ENCODE measurements at places on chromosomes 1 and 21.

- DNase-seq: peak; percentile 50
These were observed 158.3 kb downstream of the KAZN start for GRCh38 chr1:14756589-14757285.

DNA sequence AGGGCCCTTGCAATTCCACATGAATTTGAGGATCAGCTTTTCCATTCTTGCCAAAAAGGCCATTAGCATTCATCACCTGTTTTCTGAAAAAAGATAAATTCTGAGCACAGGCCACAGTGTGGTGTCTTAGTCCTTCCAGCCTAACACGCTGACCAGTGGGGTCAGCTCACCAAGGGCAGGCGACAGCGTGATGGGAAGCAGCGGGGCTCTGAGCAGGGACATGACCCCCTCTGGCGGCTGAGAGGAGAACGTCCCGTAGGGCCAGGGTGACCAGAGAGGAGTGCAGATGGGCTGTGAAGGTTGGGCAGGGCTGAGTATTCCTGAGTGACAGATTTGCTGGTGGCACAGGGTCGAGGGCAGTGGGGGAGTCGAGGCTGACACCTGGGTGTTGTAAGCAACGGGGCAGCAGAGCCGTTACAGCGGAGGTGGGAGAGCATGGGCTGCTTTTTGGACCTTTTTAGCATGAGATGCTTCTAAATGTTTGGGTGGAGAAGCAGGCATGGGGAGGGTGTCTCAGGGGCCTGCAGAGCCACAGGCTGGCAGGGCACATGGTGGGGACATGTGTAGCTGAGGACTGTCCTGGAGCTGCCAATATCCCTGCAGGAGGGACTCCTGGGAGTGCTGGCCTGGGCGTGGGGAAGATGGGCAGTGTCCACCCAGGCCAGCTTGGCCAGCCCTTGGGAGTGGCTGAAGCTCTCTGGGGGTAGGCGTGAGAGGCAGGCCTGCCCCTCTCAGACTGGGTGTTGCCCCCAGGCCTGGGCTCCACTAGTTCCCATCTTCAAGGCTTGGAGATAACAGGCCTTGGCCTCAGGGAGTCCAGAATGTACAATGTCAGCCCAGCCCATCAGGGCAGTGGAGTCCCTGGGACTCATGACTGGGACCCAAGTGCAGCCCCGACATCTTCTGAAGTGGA is 8.6 kb upstream of the CALML6 start:
- DNase-seq: peak; percentile 66

GRCh38 chr1:40450495-40451237 is 390 bp downstream of the ZFP69B start:
- no peak for DNase-seq

- DNase-seq: no peak
These were observed 280.4 kb downstream of the SETD4 start for GRCh38 chr21:35779690-35780570.

DNA sequence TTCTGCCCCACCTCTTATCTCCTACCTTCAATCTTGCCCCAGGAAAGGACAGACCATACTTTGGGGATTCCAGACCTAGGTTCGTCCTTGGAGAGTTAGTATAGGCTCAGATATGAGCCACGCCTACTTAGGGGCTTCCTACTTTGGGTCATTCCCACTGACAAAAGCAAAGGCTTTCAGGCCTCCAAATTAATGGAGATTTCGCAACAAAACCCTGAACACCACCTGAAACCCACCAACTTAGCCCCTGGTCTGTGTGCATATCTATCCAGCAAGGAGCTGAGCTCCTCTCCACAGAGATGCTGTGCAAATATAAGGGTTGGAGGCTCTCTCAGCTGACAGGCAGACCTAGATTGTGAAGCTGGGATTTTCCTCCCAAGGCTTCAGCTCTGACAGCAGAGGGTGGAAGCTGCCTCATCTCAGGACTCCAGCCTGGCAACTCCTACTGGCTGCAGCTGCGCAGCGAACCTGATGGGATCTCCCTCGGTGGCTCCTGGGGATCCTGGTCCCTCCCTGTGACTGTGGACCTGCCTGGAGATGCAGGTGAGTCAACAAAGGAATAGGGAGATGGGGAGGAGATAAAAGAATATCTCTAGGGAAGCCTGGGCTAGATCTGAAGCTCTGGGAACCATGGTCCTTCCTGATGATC is 2.1 kb downstream of the MPL start:
- no peak for DNase-seq

GRCh38 chr21:40339050-40339449 is 471.8 kb downstream of the PCP4 start:
- DNase-seq: no peak

- no peak for DNase-seq
These were observed 221.7 kb downstream of the HHIPL2 start for GRCh38 chr1:222326006-222326709.

DNA sequence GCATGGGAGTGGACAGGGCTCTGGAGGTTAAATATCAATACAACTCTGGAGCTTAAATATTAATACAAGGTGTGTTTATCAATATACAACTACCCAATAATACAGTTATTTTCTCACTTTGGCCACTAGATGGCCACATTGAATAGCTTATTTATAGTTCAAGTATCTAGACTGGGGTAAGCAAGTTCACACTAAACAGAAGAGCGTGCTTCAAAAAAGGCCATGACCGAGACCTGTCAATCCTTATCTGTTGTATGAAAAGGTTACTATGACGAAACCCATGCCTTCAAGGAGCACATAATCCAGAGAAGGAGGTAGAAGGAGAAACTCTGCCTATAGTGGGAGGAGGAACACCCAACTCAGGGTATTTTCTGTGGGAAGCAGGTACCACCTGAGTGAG is 29.1 kb downstream of the CHML start:
- DNase-seq: peak; percentile 28

- no peak for DNase-seq
These were observed 125.5 kb downstream of the PGBD5 start for GRCh38 chr1:230300322-230301301.

- DNase-seq: no peak
These were observed 65.0 kb downstream of the ZSWIM5 start for GRCh38 chr1:45141247-45142003.

DNA sequence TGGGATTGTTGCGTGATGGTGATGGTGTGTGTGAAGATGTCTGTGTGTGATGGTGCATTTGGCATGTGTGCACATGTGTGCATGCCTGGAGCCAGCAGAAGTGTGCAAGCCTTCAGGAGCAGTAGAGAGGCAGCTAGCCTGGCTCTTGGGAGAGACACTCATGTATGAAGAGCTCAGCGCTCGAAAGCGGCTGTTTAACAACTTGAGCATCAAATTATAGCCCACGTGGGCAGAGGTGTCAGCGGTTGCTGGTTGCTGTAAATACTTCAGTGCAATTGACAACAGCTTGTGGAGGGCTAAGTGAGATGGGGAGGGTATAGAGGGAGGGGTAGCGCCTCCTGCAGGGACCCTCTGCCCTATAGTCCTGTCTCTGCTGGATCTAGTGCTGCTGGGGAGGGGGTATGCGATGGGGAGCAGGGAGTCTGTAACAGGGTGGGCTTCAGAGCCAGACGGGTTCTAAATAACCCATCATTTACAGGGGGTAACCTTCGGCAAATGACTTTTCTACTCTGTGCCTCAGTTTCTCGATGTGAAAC is 21.5 kb downstream of the FOXD2 start:
- DNase-seq: no peak

- DNase-seq: no peak
These were observed 29.5 kb upstream of the CBR3 start for GRCh38 chr21:36105327-36105842.
